ENCODE measurements at places on chromosomes 1 and 21. TPM values are rescaled to one million over a fixed set of nuclear protein-coding genes. Genes with fewer than 3 reads are reported as not detected.

LCE1C gene
- total RNA-seq: not detected

ATXN7L2 gene
- 54.9 TPM for total RNA-seq

HAO2 gene
- total RNA-seq: not detected

SLC30A2 gene
- not detected for total RNA-seq

ZNF648 gene
- total RNA-seq: not detected

CLEC20A gene
- total RNA-seq: not detected

GRCh38 chr1:67433837-67434236, 3.6 kb upstream of the SERBP1 start:
- no peak overlapping the region for H3K4me3 ChIP-seq
- no peak overlapping the region for H3K27ac ChIP-seq
- no peak for DNase-seq
- H3K4me1 ChIP-seq: peaks cover 19% of the 10 kb centered on the region

- H3K27me3 ChIP-seq: no peaks in the 10 kb centered on the region
- no peak for DNase-seq
- H3K27ac ChIP-seq: no peak overlapping the region
- H3K4me1 ChIP-seq: no peaks in the 10 kb centered on the region
- no peak overlapping the region for H3K4me3 ChIP-seq
- no peaks in the 10 kb centered on the region for H3K36me3 ChIP-seq
These were observed 64.4 kb upstream of the GRHL3 start for GRCh38 chr1:24254783-24255182.

- no peak overlapping the region for H3K4me3 ChIP-seq
- H3K27me3 ChIP-seq: no peaks in the 10 kb centered on the region
- DNase-seq: no peak
- no peak overlapping the region for H3K27ac ChIP-seq
These were observed 558.2 kb upstream of the USP24 start for GRCh38 chr1:55773211-55773940.

- H3K4me1 ChIP-seq: no peaks in the 10 kb centered on the region
- no peak overlapping the region for H3K4me3 ChIP-seq
- no peaks in the 10 kb centered on the region for H3K27me3 ChIP-seq
- no peaks in the 10 kb centered on the region for H3K36me3 ChIP-seq
- no peak overlapping the region for H3K27ac ChIP-seq
- DNase-seq: no peak
These were observed 540.8 kb downstream of the BRINP3 start for GRCh38 chr1:189936861-189937260.

- H3K4me3 ChIP-seq: no peak overlapping the region
- no peaks in the 10 kb centered on the region for H3K4me1 ChIP-seq
- H3K27me3 ChIP-seq: peaks cover 3% of the 10 kb centered on the region
- no peaks in the 10 kb centered on the region for H3K36me3 ChIP-seq
- no peak overlapping the region for H3K27ac ChIP-seq
- no peak for DNase-seq
These were observed 18.7 kb upstream of the RAP1A start for GRCh38 chr1:111600886-111601386.

GRCh38 chr1:94069919-94070285, 51.0 kb downstream of the ABCA4 start:
- H3K36me3 ChIP-seq: no peaks in the 10 kb centered on the region
- peaks cover 2% of the 10 kb centered on the region for H3K27me3 ChIP-seq
- no peak for DNase-seq
- no peak overlapping the region for H3K4me3 ChIP-seq
- H3K4me1 ChIP-seq: peaks cover 3% of the 10 kb centered on the region
- no peak overlapping the region for H3K27ac ChIP-seq

GRCh38 chr1:209805875-209806760, at the start of gene IRF6:
Gene IRF6 (minus strand): TSS chr1:209806142. CDS start chr1:209801413, 4,729 bp downstream.
- H3K4me1 ChIP-seq: peaks cover 5% of the 10 kb centered on the region
- H3K27ac ChIP-seq: no peak within 1 kb of the TSS
- H3K27me3 ChIP-seq: peaks cover 7% of the 10 kb centered on the region
- H3K36me3 ChIP-seq: no peaks in the 10 kb centered on the region
- DNase-seq: peak; percentile 74

- H3K4me1 ChIP-seq: no peaks in the 10 kb centered on the region
- H3K36me3 ChIP-seq: peaks cover 5% of the 10 kb centered on the region
These were observed 34.6 kb upstream of the UHMK1 start for GRCh38 chr1:162463021-162463420.

- peaks cover 40% of the 10 kb centered on the region for H3K4me1 ChIP-seq
- DNase-seq: peak; percentile 66
- peak overlapping the region; percentile 94 for H3K27ac ChIP-seq
These were observed 113.4 kb downstream of the DISP1 start for GRCh38 chr1:222928212-222928611.

DNA sequence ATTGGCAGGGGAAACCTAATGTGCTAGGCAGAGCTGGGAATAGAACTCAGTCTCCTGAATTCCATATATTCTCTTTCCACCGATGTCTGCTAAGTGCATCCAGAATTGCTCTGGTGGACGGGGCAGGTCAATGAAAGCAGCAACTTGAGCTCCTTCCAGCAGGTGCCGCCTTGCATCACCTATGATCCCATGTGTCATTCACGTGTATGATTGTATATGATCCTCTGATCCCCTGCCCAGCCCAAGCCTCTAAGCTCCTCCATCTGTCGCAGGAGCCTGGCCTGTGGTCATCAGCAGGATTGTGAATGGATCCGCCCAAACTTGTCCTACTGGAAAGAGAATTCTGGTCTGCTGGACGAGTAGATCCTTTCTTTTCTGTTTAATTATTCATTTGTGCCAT, 13.1 kb downstream of the ACTA1 start:
- peaks cover 5% of the 10 kb centered on the region for H3K27me3 ChIP-seq
- H3K36me3 ChIP-seq: peaks cover 8% of the 10 kb centered on the region
- peaks cover 4% of the 10 kb centered on the region for H3K4me1 ChIP-seq
- no peak overlapping the region for H3K4me3 ChIP-seq

DNA sequence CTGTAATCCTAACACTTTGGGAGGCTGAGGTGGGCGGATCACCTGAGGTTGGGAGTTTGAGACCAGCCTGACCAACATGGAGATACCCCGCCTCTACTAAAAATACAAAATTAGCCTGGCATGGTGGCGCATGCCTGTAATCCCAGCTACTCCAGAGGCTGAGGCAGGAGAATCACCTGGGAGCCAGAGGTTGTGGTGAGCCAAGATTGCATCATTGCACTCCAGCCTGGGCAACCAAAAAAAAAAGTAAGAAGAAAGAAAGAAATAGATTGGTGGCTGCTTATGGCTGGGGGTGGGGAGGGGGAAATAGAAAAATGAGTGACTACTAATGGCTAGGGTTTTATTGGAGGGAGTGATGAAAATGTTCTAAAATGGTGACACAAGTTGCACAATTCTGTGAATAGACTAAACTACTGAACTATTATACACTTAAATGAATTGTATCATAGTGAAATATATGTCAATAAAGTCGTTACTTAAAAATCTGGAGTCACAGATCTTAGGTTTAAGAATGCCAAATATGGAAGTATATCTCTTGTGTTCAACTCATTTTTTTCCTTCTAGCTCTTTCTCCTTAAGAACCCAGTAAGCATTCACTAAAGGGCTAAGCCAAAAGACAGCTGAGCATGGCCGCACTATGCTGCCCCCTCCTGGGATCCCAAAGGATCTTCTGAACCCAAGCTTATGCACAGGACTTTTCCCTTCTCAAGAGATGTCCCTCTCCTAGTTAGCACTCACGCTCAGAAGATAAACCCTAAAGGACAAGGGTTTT, 3.2 kb upstream of the NPL start:
- no peak overlapping the region for H3K27ac ChIP-seq
- no peak overlapping the region for H3K4me3 ChIP-seq
- peaks cover 19% of the 10 kb centered on the region for H3K4me1 ChIP-seq
- peaks cover 6% of the 10 kb centered on the region for H3K27me3 ChIP-seq

GRCh38 chr1:213727853-213728592, 259.8 kb upstream of the PROX1 start:
- H3K4me1 ChIP-seq: peaks cover 3% of the 10 kb centered on the region
- peaks cover 12% of the 10 kb centered on the region for H3K36me3 ChIP-seq
- no peak overlapping the region for H3K27ac ChIP-seq
- H3K4me3 ChIP-seq: no peak overlapping the region
- H3K27me3 ChIP-seq: no peaks in the 10 kb centered on the region

DNA sequence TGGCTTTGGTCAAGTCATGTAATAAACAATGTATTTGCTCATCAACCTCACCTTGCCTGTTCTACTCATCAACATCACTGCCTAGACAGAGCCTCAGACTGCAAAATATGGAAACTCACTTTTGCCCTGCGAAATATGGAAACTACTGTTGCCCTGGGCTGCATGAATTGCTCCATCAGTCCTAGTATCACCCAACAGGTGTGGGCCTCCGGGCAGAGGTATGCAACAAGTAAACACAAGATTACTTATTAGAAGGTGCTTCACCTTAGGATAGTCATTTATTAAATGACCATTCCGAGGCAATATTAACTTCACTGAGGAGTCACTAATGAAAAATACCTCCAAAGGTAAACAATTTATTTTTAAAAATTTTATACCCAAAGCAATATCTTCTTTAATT, 286.7 kb downstream of the BACH1 start:
- DNase-seq: no peak
- no peaks in the 10 kb centered on the region for H3K27me3 ChIP-seq
- H3K4me3 ChIP-seq: no peak overlapping the region
- H3K4me1 ChIP-seq: peaks cover 17% of the 10 kb centered on the region
- H3K27ac ChIP-seq: no peak overlapping the region

- DNase-seq: no peak
- peaks cover 23% of the 10 kb centered on the region for H3K36me3 ChIP-seq
- H3K27me3 ChIP-seq: peaks cover 7% of the 10 kb centered on the region
- H3K27ac ChIP-seq: no peak overlapping the region
- peaks cover 4% of the 10 kb centered on the region for H3K4me1 ChIP-seq
- H3K4me3 ChIP-seq: no peak overlapping the region
These were observed 29.0 kb downstream of the DHCR24 start for GRCh38 chr1:54857746-54858561.
